ENCODE measurements at places on chromosomes 1 and 21. TPM values are rescaled to one million over a fixed set of nuclear protein-coding genes. Genes with fewer than 3 reads are reported as not detected.

DNA sequence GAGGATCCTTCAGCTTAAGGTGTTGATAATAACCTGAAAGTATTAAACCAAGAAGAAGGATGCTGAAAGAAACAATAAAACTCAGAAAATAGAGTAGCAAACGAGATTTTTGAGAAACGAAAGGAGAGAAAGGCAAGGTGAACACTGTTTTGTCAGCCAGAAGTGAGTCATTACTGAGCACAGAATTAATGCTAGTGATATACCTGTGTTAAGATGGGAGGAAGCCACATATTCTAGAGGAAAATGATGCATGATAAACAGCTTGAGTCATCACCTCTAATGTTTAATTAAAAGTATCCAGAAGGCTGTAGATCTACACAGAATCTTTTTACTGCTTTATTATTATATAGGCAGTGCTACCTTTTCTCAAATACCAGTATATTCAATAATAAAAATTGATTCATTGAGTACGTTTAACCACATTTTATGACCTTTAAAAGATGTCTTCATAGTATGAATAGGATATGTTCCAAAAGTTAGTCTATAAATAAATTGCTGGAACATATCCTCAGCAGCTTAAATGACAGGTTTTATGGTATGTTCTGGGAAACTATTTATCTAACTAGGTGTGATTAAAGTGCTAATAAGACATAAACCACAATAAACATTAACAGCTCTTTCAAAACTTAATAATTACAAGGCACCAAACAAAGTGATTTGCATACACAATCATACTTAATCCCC, 10.3 kb downstream of the SH3GLB1 start:
- H3K4me3 ChIP-seq, result no peak overlapping the region
- DNase-seq, result no peak
- H3K36me3 ChIP-seq, result no peaks in the 10 kb centered on the region
- H3K27me3 ChIP-seq, result no peaks in the 10 kb centered on the region
- peaks cover 13% of the 10 kb centered on the region for H3K4me1 ChIP-seq

DNA sequence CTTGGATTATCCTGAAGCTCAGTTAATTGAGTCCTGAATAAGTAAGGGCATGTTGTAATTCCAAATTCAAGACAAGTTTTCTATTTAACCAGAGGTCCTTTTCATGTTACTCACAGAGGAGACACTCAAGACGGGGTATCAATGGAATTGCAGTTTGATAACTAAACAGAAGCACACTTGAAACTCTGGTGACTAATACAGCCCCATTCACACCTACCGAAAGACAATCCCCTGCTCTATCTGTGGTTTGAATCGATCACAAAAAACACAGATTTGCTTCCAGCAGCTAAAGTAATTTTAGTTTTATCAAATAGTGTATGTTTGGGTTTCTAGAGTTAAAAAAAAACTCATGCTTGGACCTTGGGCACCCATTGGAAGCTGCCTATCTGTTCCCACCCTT, 60.4 kb downstream of the TEX35 start:
- no peak for DNase-seq
- H3K27me3 ChIP-seq, result no peaks in the 10 kb centered on the region
- no peak overlapping the region for H3K27ac ChIP-seq
- H3K4me1 ChIP-seq, result no peaks in the 10 kb centered on the region
- no peaks in the 10 kb centered on the region for H3K36me3 ChIP-seq

Gene SELP
- total RNA-seq, result 19.4 TPM

DNA sequence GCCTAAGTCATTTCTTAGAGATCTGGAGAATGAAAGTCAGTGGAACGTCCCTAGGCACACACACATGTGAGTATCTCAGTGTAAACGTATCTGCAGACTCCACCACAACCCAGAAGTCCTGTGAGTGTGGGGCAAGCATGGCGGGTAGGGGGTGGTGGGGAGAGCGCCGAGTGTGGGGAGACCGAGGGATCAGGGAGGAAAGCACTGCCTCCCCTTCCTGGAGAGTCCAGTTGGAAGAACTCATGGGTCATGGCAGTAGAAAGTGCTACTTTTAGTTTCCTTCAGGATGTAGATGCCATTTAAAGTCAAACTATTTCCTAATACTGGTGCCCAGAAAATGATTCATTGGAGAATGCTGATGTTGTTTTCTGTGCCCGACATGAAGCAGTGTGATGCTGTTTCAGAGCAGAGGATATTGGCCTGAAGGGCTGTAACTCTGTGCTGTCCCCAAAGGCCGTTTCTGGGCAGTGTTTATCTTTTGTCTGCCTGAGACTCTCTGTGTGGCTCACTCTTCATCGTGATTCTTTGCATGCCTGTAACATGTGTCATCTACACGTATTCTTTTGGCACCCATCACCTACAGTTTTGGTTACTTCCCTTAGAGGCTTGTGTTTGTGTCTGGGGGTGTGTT, 45.7 kb upstream of the TSPAN2 start:
- no peak for DNase-seq
- no peak overlapping the region for H3K4me3 ChIP-seq
- H3K27me3 ChIP-seq, result no peaks in the 10 kb centered on the region
- no peaks in the 10 kb centered on the region for H3K4me1 ChIP-seq

DNA sequence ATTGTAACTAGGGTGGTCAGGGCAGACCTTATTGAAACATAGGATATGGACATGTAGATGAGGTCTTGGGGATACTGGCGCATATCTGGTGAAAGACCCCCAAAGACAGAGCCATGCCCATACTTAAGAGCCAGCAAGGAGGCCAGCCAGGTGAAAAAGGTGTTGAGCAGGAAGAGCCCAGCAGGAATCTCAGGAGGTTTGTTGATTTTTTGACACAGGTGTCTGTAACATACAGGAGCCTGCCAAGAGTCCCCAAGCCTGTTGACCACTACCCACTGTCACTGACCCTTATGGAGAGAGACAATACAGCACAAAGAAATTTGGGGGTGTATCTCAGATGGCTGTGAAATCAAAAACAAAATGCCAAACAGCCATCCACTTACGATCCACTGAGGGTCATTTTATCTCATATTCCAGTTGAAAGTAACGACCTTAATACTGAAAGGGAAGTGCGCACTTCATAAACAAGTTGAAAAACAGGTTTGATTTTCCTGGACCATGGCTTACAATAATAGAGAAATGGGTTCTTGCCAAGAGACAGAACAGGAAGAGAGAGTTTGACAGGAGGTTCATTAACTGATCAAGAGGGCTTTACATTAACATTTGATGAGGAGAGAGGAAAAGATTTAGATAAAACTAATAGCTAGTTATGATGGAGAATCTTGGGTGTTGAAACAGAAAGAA, 163.6 kb downstream of the GLUL start:
- H3K4me1 ChIP-seq, result no peaks in the 10 kb centered on the region
- H3K27ac ChIP-seq, result no peak overlapping the region
- DNase-seq, result no peak

- H3K4me3 ChIP-seq, result peak overlapping the region; percentile 69
- peaks cover 2% of the 10 kb centered on the region for H3K4me1 ChIP-seq
- H3K27me3 ChIP-seq, result no peaks in the 10 kb centered on the region
- DNase-seq, result peak; percentile 58
- H3K36me3 ChIP-seq, result no peaks in the 10 kb centered on the region
Measured at GRCh38 chr21:36321325-36322082, 1.5 kb downstream of the MORC3 start.

- H3K27me3 ChIP-seq, result no peaks in the 10 kb centered on the region
- no peak overlapping the region for H3K27ac ChIP-seq
- DNase-seq, result no peak
- no peak overlapping the region for H3K4me3 ChIP-seq
Measured at GRCh38 chr1:2840036-2840809, 38.7 kb upstream of the TTC34 start.

DNA sequence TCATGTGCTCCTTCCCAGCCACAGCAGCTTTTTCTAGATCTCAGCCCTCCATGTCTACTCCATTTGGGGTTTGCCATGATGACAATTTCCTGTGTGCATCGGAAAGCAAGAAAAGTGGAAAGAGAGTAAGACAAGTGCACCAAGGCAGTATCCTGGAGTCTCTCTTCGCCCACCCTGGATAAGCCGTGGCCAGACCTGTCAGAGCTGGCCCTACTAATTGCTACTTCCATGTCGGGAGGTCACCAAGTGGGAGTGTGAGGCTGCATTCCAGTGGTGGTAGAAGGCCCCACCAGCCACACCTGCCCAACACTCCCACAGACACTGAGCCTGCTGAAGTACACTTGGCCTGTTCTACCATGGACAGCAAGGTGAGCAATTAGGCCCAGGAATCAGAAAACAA, 14.0 kb upstream of the LORICRIN start:
- H3K27me3 ChIP-seq, result peaks cover 1% of the 10 kb centered on the region
- no peaks in the 10 kb centered on the region for H3K4me1 ChIP-seq
- no peaks in the 10 kb centered on the region for H3K36me3 ChIP-seq
- DNase-seq, result no peak

DNA sequence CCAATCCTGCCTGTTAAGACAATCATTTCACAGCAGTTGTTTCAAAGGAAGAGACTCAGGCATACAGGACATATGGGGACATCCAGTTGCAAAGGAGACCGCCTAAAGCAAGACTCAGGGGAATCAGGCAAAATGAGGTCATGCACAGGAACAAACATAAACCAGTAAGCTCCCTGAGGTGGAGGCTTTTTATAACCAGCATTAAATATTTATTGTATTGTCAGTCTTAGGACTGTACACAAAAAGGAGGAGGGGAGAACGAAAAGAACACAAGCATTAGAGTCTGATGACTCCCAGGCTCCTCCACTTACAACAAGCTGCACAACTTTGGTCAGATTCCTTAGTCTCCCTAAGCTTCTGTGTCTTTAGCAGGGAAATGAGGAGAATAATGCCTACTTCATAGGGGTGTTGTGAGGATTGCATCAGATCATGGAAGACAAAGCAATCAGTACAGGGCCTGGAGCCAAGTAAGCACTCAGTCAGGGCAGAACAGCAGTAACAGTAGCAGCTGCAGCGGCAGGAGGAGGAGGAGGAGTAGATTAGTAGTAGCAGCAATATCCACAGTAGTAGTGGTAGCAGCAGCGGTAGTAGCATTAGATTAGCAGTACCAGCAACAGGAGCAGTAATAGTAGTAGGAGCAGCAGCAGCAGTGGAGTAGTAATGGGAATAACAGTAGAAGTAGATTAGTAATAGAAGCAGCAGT, 54.2 kb upstream of the SPATA6 start:
- no peaks in the 10 kb centered on the region for H3K36me3 ChIP-seq
- H3K4me1 ChIP-seq, result no peaks in the 10 kb centered on the region
- no peaks in the 10 kb centered on the region for H3K27me3 ChIP-seq

DNA sequence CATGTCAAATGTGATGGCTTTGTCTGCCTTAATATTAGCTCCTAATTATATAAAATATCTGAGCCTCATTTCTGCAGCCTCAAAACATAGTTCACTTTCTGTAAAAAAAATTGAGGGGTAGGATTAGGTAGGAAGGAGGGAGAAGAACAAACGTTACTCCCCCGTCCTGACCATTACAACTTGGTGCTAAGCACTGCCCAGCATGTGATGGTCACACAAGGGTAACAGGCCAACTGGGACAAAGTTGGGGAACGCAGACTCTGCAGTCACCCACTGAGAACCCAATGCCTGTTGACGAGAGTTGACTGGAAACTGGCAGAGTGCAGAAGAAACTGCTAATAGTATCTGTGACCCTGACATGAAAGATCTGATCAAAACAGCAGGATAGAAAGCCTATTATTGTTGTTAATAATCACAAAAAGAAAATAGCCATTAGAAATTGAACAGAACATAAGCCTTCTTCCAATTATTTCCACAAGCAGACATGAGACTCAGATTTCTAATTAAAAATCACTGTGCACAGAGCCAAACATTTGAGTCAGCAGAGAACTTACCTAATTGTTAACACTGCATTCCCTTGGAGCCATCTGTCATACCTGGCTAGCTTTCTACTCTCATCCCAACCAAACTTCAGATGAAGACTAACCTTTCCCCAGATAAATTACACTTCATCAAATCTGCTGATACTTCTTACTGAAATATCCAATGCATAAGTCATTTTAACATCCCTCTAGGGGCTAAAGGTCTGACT, 5.5 kb downstream of the SORT1 start:
- DNase-seq, result peak; percentile 5
- peaks cover 35% of the 10 kb centered on the region for H3K4me1 ChIP-seq
- H3K36me3 ChIP-seq, result no peaks in the 10 kb centered on the region
- H3K4me3 ChIP-seq, result peak overlapping the region; percentile 53

DNA sequence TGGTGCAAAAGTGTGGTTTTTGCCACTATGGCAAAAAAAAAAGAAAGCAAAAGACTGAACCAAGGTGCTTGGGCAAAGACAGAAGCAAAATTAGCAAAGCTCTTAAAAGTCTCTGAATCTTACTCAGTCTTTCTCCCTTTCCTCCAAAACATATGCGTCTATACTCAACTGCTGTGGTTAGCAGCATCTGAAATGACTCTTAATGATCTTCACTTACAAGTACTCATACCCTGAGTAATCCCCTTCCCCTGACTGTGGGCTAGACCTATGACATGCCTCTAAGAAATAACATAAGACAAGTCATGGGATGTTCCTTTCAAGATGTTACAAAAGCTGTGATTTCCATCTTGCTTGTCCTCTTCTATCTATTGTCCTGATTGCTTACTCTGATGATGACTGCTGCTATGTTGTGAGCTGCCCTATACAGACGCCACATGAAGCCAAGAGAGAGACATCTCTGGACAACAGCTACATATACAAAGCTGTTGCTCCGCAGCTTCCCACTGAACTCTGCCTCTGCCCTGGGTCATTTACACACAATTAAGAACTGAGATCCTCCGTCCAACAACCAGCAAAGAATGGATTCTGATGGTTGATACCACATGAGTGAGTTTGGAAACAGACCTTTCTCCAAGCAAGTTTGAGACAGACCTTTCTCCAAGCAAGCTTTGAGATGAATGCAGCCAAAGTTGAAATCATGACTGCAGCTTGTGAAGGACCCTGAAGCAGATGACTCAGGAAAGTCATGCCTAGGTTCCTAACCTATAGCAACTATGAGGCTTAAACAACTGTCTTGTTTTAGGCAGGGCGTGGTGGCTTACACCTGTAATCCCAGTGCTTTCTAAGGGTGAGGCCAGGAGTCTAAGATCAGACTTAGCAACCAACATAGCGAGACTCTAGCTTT, 55.2 kb downstream of the PUM1 start:
- no peaks in the 10 kb centered on the region for H3K4me1 ChIP-seq
- no peak overlapping the region for H3K27ac ChIP-seq
- no peaks in the 10 kb centered on the region for H3K36me3 ChIP-seq
- DNase-seq, result no peak

All from kidney (tissue), 22 donors.